ENCODE measurements at places on chromosomes 2 and 18.

DNA sequence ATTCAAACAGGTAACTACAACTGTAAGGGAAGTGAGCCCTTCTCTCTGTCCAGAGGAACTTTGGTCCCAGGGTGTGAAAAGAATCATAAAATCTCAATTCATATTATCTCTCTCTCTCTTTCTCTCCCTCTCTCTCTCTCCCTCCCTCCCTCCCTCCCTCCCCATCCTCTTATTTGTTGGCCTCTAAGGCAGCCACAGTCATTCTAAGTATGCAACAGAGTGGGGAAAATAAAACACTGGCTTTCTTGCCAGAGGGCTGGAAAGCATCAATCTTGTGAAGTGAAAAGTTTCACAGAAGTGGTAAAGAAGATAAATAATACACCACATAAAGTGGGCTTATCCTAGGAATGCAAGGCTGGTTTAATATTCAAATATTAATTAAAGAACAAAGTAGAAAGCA is 95.6 kb upstream of the KCNH7 start:
- no peak for DNase-seq

DNA sequence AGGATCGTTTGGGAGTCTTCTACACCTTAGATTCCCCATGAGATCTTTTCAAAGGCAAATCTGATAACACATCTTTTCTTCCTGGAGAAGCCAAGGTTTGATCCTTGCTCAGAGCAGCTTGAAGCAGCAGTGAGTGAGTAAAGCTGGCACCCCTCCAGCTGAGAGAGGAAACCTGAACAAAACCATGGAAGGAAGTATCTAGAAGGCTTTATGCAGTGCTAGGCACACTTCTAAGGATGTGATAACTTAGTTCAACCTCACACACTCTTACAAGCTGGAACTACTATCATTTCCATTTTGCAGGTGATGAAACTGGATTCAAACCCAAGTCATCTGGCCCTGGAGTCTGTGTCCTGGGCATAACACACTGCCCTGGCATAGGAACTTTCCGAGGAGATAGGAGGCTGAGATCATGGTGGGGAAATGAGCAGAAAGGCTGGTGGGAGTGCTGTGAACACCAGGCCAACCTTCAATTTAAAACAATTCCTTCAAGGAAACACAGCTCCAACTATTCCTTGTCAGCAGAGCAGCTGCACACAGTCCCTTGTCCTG is 71.2 kb downstream of the CTAGE1 start:
- no peak for DNase-seq

GRCh38 chr2:212814941-212815340 is 276.3 kb upstream of the ERBB4 start:
- no peak for DNase-seq

GRCh38 chr2:180625006-180625844 is 355.2 kb upstream of the UBE2E3 start:
- DNase-seq, result no peak

GRCh38 chr2:74008761-74009395 is 24.2 kb downstream of the TET3 start:
- no peak for DNase-seq

DNA sequence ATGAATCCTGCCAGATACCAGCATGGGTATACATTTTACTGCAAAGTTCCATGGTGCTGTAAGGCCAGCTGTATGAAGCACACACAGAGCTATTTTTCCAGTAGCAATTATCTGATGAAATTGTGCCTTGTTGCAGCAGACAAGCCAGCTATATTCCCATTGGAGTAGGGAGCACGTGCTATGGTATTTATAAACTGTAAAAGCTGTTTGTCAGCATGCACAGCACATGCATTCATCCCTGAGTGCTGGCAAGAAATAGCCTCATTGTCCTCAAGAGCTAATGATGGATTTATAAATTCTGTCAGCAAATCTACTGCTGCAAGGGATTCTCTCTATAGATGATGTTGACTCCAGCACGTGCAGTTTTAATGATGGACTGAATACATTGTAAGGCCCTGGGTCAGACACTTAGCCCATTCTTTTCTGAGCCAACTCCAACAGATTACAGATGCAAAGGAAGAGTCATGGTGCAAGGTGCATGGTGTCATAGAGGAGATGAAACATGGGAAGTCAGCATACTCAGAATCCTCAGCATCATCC is 61.7 kb downstream of the KCNS3 start:
- DNase-seq, result no peak

- DNase-seq, result no peak
Measured at GRCh38 chr2:20595439-20596192, 55.3 kb downstream of the HS1BP3 start.

- DNase-seq, result no peak
Measured at GRCh38 chr2:119746836-119747686, 12.7 kb upstream of the PTPN4 start.

DNA sequence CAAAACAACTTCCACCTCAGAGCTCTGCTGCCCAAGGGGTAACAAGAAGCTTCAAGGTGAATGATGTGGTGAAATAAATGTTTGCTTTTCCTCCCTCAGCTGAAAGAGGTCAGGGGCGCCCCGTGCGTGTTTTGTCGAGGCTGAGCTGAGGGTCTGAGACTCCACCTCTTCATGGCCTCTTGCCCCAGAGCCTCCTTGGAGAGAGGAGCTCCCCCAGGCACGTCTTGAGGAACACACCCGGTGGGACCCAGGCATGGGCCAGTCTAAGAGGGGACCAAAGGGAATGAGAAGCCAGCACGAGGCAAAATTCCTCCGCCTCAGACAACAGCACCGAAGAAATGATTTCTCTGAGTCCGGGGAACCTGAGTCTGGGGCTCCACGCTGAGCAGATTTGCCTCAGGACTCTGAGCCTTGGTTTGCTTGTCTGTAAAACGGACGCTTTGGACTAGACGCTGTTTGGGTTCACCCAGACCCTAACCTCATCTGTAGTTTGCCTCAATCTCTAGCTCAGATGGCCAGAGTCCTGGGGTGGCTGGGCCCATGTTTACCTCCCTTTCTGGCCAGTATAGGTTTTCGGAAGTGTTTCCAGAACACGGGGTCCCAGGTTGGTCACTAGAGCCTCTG is 56.4 kb upstream of the ODC1 start:
- DNase-seq, result no peak

- peak; percentile 23 for DNase-seq
Measured at GRCh38 chr18:61887838-61888237, 5.0 kb downstream of the RNF152 start.

GRCh38 chr2:19746611-19747309 is 155.0 kb downstream of the TTC32 start:
- DNase-seq, result no peak

DNA sequence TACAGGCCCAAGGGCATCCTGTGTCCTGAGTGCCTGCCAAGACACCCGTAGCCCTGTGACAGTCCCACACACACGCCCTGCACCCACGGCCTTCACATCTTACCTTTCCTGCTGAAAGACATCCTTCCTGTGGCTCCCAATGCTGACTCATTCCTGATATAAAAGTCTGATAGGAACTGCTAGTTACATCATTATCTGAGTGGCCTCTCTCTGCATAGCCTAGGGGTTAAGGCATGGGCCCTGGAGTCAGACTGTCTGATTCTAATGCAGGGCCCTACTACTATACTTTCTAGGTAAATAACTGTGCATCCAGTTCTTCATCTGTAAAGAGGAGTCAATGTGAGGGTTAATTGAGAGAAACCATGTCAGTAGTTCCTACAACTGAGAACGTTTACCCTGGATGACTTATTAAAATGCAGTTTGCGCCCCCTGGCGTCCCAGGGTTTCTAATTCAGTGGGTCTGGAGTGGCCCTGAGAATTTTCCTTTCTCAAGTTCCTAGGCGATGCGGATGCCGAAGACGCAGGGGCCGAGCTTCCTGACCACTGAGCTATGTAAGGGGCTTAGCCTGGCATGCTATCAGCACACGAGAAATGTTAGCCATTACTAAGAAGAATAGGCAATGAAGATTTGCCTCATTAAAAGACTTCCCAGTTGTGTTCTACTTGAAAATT is 6.0 kb upstream of the GPR45 start:
- no peak for DNase-seq

DNA sequence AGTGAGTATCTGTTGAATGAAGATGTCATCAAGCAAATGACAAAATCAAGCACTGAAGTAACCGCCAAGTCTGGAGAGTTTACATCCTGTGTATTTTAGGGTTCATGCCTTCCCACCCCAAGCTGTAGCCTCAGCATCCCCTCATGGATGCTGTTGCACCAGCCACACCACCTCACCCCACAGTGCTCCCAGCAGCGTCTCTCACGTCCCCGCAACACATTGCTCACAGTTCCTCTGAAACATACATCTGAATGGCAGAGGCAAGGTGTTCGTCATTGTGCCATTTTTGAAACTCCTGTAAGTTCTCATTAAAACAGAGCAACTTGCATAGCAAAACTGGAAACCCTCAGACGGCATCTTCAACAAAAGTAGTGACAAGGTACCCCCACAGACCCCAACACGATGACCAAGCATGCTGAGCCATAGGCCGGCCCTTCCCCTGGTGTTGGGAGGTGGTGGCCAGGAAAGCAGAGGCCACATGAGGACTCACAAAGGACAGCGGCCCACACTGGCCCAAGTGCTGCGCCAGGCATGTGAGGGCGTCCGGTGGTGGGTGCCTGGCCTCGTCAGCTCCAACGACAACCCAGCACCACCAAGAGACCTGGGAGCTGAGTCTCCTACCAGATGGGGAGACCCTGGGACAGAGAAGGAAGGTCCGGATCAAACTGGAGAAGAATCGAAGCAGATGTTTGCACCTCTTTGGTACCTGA is 456.5 kb downstream of the EIPR1 start:
- DNase-seq, result no peak

DNA sequence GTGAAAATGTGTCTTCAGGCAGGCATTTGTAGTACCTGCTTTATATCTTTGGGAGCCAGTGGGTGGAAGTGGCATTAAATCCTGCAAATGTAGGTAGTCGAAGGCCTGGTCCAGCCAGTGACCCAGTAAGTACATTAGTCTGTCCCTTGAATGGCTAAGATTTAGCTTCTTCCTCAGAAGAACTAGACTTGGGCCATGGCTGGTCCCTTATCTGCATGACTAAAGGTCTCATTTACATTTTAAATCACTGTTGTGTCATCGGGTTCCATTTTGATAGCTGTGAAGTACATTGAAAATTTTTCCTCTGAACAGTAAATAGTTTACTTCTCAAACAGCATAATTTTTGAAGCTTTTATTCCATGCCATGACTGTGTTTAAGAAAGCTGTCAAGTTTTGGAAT is 438.4 kb upstream of the KLHL29 start:
- no peak for DNase-seq

- DNase-seq, result no peak
Measured at GRCh38 chr2:159206736-159207380, 79.6 kb downstream of the WDSUB1 start.

- no peak for DNase-seq
Measured at GRCh38 chr2:109614715-109615636, 812 bp downstream of the SOWAHC start.

DNA sequence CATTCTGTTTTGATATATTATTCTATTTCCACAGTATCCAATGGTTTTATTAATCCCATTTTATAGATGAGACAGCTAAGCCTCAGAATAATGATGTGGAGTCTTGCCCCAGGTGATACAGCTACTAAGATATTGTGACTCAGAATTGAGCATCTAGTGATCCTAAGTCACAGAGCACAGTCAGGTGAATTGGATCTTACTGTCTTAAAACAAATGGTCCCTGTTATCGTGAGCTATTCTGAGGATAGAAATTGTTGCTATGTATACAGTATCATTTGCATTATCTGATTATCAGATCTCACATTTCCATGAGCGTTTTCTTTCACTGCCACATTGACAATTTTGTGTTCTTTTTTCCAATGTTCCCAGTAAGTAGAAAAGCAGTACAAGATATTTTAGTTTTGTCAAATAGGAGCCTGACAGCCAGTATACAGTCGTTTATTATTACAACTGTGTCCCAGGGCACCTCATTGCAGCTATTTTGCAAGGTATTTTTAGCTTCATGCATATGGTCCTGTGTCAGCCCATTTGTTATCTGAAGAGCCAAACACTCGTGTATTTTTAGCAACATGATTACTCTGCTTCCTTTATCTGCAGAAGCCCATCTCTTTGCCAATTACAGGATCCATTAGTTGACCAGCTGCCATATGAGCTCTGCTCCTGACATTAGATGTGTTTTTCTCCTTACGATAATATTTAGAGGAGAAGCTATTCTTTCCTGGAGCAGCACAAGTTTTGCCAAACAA is 25.1 kb upstream of the SGPP2 start:
- DNase-seq, result no peak

GRCh38 chr2:28546242-28546641 is 50.4 kb downstream of the PLB1 start:
- DNase-seq, result no peak

GRCh38 chr2:160484859-160485520 is 8.6 kb downstream of the RBMS1 start:
- no peak for DNase-seq

DNA sequence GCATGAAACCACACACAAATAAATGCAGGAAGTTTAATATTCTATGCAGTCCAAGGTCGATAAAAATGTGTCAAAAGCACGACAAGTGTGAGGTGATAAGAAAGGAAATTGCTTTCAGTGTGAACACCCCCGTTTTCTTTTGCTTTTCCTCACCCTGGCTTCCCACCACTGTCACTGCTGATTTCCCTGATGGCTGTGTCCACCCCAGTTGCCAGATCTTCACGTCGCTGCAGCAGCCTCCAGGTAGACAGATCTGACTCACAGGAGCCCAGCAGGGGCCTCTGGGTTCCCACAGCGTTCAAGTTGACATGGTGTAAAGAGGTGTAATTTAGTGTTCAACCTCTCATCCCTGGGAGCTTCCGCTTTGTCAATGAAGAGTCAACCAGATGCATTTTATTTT is 128.0 kb upstream of the TACR1 start:
- DNase-seq, result no peak

DNA sequence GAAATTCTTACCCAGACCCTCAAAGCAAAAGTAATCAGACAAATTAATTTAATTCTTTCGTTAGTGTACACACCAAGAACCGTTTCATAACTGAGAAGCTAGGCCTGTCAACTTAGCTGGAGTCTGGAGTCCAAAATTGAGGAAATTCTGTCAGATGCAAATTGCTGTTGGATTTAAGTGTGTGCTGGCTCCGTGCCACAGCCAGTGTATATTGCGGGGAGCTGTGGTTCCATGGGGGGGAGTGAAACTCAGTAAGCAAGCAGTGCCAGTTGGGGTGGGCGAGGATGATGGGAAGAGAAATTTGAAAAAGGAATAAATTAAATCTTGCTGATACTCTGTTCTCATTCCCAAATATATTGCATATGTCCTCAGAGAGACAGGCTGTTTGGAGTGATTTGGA is 4.0 kb downstream of the ARPC2 start:
- DNase-seq, result no peak

- DNase-seq, result no peak
Measured at GRCh38 chr2:69700381-69700780, 41.6 kb upstream of the ANXA4 start.

- DNase-seq, result no peak
Measured at GRCh38 chr18:23284629-23285028, 149.3 kb downstream of the CABLES1 start.

DNA sequence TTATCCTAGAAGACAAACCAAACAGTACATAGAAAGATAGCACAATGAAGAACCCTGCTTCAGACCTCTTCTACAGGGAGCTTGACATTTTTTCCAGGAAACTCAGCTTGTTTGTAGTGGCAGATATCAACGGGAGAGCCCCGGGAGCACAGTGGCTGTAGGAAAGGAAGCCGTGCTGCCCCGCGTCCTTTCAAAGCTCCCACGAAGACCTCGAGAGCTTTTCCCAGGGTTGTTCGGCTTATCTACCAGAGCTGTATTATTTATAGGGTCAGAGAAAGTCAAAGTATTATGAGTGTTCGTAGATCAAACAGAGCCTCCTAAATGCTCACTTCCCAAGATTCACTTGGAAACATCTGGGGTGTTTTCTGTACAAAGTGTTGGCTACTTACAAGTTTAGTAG is 167.1 kb upstream of the COPS8 start:
- no peak for DNase-seq

Data from LNCaP clone FGC (cell line).